Astrocyte of the spinal cord (primary cell): ENCODE measurements at places on chromosomes 7 and 10.

- DNase-seq: peak; percentile 87
These were observed 85.0 kb downstream of the MPP7 start for GRCh38 chr10:28217848-28218247.

DNA sequence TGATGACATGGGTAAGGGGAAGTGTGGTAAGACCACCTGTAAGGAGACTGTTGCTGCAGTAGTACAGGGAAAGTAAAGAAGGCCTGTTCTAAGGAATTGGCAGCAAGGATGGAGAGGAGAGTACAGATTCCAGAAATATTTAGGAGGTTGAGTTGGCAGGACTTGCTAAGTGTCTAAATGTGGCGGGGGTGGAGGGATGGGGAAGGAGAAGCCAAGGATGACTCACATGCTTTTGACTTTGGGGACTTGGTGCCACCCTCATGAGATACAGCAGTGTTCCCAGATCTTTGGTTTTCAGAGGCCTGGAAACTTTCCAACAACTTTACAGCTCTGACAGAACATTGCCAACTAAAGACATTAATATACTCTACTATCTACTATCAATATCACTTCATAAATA is 45.4 kb downstream of the CDK6 start:
- DNase-seq: peak; percentile 58

DNA sequence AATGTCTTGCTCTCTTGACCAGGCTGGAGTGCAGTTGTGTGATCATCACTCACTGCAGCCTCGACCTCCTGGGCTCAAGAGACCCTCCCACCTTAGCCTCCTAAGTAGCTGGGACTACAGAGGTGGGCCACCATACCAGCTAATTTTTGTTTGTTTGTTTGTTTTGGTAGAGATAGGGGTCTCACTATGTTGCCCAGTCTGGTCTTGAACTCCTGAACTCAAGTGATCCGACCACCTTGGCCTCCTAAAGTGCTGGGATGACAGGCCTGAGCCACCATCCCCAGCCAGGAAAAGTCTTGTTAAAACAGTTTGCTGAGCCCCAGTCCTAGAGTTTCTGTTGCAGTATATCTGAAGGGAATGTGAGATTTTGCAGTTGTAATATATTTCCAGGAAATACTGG is 83.9 kb downstream of the SKIDA1 start:
- DNase-seq: no peak

DNA sequence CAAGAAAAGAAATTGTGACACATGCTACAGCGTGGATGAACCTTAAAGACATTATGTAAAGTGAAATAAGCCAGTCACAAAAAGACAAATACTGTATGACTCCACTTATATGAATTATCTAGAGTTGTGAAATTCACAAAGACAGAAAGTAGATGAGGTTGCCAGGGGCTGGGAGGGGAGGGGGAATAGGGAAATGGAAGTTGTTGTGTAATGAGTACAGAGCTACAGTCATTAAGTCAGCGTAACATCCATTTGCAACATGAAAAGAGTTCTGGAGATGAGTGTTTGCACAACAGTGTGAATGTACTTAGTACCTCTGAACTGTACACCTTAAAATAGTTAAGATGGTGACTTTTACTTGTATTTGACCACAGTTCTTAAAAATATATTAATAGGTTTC is 112.1 kb upstream of the CDK1 start:
- no peak for DNase-seq

- DNase-seq: no peak
These were observed 108.9 kb upstream of the HDAC9 start for GRCh38 chr7:18386607-18387006.

- DNase-seq: no peak
These were observed 652 bp downstream of the KAZALD1 start for GRCh38 chr10:101062232-101063049.

- DNase-seq: no peak
These were observed 380.7 kb downstream of the REEP3 start for GRCh38 chr10:63901881-63902280.

DNA sequence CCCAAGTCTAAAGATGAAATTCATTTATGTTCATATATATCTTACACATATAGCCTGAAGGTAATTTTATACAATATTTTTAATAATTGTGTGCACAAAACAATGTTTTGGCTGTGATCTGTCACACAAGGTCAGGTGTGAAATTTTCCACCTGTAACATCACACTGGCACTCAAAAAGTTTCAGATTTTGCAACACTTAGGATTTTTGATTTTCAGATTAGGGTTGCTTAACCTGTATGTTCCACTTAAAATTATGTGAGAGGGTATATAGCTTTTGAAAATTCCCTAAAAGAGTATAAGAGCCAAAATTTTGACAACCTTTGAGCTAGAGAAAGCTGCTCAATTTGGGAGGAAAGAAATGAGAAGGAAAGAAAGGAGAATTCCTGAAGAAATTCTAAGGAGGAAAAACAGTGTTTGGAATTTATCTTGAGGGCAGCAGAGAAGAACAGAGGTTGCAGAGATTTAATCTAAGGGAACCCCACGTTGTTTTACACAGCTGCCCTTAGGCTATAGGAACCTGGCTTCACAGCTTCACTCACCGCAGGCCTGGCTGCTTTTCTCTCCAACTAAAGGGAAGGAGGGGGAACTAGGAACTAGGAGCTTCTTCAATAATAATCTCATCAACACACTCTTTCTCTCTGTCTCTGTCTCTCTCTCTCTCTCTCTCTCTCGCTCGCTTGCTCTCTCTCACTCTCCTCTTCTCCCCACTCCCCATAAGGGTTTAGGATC is 8.5 kb downstream of the VOPP1 start:
- no peak for DNase-seq

- DNase-seq: no peak
These were observed 162.9 kb downstream of the CDK14 start for GRCh38 chr7:90758933-90759562.

- DNase-seq: peak; percentile 51
These were observed 87.4 kb downstream of the CHN2 start for GRCh38 chr7:29281782-29282541.

- peak; percentile 65 for DNase-seq
These were observed 493.4 kb downstream of the TNS3 start for GRCh38 chr7:47088329-47089067.

DNA sequence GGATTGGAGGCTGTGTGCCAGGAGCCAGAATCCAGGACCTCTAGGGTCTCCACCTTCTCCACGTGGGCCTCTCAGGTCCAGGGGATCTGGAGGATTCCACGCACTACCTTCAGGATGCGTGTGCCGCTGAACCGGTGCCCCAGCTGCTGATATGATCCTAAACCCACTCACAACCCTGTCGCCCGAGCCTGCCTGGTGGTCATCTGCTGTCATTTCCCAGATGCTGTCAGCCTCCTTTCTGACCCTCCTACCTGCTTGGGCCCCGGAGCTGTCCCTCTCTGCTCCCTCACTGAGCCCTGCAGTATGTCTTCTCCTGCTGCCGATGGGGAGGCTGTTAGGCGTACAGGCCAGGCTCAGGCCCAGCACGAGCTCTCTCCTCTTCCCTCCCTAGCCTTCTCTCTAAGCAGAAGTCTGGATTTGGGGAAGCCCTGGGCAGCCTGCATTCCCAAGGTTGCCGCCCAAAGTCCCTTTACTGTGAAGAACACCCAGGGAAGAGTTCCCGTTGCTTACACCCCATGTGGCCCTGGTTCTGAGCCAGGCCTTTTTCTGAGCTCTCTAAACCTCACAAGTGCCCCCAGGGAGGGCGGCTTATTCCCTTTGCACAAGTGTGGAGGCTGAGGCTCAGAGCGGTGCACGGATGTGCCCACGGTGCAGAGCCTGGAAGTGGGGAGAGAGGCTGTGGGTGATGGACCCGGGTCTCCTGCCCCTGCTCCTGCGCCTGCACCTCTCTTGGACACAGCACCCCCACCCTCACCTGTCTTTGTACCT is 30.8 kb upstream of the ZNF488 start:
- no peak for DNase-seq

DNA sequence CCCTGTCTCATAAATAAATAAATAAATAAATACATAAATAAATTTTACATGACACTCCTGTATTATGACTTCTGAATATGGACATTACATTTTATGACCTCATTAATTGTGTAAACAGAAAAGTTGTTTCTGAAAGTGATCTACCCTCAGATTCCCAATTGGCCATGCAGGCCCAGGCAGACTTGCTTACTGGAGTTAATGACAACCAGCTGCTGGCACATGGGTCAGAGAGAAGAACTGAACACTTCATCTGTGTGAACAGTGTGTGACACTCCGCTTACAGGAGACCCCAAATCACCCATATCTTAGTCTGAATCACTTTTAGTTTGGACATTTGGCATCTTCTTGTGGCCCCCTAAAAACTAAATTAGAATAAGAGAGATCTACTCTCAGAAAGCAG is 31.4 kb downstream of the PARP12 start:
- DNase-seq: no peak

DNA sequence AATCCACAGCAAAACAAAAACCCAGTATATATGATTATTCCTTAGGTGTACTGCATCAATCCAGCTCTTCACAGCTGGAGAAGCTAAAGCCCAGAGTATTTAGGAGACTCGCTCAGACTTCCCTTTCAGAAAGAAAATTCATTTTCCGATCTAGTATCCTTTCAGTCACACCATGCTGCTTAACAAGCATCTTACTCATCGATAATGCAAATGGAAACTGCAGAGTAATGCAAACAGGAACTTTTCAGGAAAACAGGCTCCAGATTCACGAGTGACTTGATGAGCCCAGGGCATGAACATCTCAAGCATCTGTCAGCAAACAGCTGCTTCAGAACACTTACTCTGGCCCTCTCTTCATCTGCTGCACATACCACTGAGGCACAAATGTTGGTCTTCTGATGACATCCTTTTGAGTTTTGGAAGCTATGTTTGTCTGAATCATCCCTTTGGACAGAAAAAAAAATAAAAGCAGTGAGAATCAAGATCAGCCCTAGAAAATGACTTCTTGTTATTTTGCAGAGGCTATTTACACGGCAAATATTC is 24.9 kb upstream of the ZC3HAV1L start:
- DNase-seq: no peak

GRCh38 chr10:8350250-8350967 is 295.9 kb downstream of the GATA3 start:
- DNase-seq: no peak

DNA sequence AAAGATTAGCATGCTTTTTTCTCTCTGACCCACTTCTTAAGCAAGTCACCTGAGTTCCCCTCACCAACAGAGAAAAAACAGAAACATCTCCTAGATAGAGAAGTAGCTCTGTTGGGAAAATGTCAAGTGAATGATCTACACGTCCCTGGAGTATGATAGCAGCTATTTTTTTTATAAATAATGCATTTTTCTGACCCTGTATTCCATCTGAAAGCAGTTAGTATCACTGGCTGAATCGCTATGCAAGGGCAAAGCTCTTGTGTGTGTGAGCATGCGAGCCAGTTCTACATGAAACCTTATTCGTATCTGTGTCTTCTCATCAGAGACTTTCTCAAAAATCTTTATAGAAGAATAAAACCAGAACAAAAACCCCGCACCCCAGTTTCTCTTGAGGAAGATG is 8.2 kb downstream of the ANKMY2 start:
- DNase-seq: no peak

DNA sequence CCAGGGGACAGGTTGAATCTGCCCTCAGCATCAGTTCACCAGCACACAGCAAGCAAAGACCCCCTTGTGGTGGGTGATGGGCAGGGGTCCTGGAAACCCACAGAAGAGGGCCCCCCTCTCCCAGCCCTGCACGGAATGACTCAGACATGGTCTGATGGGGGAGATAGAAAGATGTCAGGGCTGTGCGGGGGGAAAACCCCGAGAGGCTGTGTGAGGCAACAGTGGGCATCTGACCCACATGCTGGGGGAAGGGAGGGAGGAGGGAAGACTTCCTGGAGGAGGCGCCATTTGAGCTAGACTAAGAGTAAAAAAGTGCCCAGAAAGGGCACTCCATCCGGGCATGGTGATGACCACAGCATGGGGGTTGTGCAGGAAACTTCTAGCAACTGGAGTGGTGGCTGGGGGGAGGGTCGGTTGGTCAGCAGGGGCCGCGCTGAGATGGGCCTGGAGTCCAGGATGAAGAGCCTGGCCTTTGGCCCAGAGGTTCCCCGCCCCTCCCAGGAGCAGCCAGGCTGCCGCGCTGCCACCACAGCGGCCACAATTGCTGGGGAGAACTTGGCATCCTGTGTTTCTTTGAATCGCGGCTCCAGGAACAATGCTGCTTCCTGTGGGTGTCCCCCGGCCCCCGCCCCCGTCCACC is 2.5 kb downstream of the LFNG start:
- DNase-seq: no peak

- peak; percentile 35 for DNase-seq
These were observed 23.5 kb downstream of the UPP1 start for GRCh38 chr7:48112401-48113165.

DNA sequence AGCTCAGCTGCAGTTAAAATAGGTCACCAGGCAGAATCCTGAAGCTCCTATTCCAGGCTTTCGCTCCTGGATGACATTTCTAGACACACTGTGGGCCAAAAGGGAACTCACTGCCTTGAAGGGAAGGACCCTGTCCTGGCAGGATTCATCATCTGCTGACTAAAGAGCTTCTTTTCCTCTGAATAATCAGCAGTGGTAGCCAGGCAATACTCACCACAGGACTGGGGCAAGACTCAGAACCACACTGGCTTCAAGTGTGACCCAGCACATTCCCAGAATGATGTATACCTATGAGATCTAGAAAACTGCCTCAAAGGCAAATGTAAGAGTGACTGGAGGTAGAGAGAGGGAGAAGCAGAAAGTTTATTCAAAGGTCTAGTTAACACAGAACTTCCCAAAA is 29.5 kb upstream of the EBF3 start:
- DNase-seq: no peak

GRCh38 chr7:4144811-4145510 is 537.1 kb upstream of the FOXK1 start:
- peak; percentile 54 for DNase-seq

GRCh38 chr7:2566890-2567678 is 8.3 kb downstream of the IQCE start:
- peak; percentile 72 for DNase-seq

DNA sequence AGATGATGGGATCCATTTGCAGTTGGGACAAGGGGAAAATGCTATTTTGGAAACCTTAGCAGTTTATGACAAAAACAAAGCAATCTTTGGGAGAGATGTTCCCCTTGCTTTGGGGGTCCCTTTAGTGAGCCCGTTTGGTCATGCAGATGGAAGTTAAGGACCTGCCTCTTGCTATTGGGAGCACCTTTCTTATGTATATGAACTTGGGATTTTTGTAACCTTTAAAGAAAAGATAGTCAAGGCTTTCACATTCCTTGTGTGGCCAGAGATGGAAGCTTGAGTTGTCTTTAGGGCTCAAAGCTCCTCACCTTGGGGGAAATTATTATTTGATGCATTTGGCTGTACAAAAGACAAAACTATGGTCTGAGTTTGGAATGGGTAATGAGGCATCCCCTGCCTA is 179.0 kb upstream of the PLPP4 start:
- DNase-seq: no peak

GRCh38 chr10:69659241-69660038 is 29.4 kb downstream of the FAM241B start:
- no peak for DNase-seq

- DNase-seq: no peak
These were observed 119.0 kb downstream of the RTKN2 start for GRCh38 chr10:62149621-62150020.

- DNase-seq: peak; percentile 71
These were observed 45.0 kb downstream of the TNS3 start for GRCh38 chr7:47536661-47537611.
